ENCODE measurements at places on chromosomes 2 and 18. TPM values are rescaled to one million over a fixed set of nuclear protein-coding genes. Genes with fewer than 3 reads are reported as not detected.

LHCGR gene
- not detected for total RNA-seq

TSHZ1 gene
- total RNA-seq, result 6.4 TPM

PSMA8 gene
- not detected for total RNA-seq

ITGB6 gene
- 0.89 TPM for total RNA-seq

KLHL30 gene
- 0.11 TPM for total RNA-seq

ALLC gene
- total RNA-seq, result not detected

AFF3 gene
- total RNA-seq, result 0.06 TPM

Measured in A549 treated with DMSO at 1 μM for 4 hours (cell line).